ENCODE measurements at places on chromosomes 2 and 18. TPM values are rescaled to one million over a fixed set of nuclear protein-coding genes. Genes with fewer than 3 reads are reported as not detected.

DNA sequence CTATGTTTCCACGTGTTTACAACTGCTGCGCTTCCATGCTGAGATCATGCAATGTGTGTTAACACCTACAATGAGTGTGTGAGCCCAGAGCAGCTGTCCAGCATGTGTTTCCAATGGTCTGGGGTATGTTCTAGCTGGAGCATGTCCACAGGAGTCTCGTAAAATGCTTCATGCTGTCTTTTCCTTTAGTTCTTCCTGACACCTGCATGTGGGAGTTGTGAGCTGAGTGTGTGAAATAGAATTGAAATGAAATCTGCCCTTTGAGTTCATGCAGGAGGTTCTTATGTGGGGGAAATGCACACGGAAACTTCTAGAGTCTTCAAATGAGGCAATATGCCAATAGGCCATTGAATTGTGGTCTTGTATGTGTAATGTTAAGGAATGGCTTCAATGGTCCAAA is 205.1 kb downstream of the RND3 start:
- H3K27me3 ChIP-seq = no peaks in the 10 kb centered on the region
- H3K27ac ChIP-seq = no peak overlapping the region
- no peaks in the 10 kb centered on the region for H3K36me3 ChIP-seq
- peaks cover 23% of the 10 kb centered on the region for H3K4me1 ChIP-seq

GRCh38 chr2:52886556-52886955 is 881.0 kb upstream of the CHAC2 start:
- H3K4me3 ChIP-seq = no peak overlapping the region
- no peaks in the 10 kb centered on the region for H3K4me1 ChIP-seq
- no peak overlapping the region for H3K27ac ChIP-seq
- no peak for DNase-seq
- no peaks in the 10 kb centered on the region for H3K36me3 ChIP-seq

DNA sequence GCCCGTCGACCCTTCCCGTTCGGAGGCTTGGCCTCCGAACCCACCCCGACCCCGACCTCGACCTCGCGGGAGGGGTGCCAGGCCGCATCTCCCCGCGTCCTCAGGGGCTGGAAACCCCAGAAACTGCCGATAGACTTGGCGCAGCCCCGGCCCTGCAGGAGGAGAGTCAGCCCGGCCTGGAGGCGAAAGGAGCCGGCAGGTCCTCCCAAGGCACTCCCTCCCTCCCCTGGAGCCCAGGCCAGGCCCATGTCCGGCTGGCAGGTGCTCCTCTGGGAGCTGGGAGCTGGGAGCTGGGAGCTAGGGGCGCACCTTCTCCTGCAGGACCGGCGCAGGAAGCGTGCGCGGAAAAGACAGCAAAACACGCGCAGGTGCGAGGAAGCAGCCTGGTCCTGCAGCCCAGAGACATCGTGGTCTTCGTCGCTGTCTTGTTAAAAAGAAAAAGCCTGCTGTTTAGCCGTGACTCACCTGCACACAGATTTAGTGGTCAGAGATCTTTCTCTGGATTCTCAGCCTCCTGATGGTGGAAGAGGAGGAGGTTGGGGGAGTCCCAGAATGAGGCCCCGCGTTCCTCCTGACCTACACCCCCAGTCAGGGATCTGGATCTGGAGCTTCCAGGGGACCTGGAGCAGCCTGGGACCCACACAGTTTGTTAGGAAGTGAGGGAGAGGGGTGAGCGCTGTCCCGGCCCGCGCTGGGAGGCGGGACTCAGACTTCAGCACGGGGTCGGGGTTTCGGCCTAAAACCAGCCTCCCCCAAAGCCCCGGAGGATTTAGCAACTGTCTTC is 660 bp upstream of the MBP start:
- DNase-seq = peak; percentile 83
- H3K4me3 ChIP-seq = peak overlapping the region; percentile 60
- H3K27me3 ChIP-seq = no peaks in the 10 kb centered on the region
- H3K4me1 ChIP-seq = peaks cover 48% of the 10 kb centered on the region
- H3K27ac ChIP-seq = peak overlapping the region; percentile 75
- no peaks in the 10 kb centered on the region for H3K36me3 ChIP-seq

GRCh38 chr2:78553866-78554647 is 471.4 kb upstream of the REG3G start:
- H3K36me3 ChIP-seq = no peaks in the 10 kb centered on the region
- no peaks in the 10 kb centered on the region for H3K4me1 ChIP-seq
- H3K27ac ChIP-seq = no peak overlapping the region
- H3K4me3 ChIP-seq = no peak overlapping the region
- no peaks in the 10 kb centered on the region for H3K27me3 ChIP-seq

Gene NBAS
- 43.6 TPM for total RNA-seq

- no peaks in the 10 kb centered on the region for H3K36me3 ChIP-seq
- no peak overlapping the region for H3K4me3 ChIP-seq
- DNase-seq = no peak
- H3K27ac ChIP-seq = no peak overlapping the region
These were observed 1289.7 kb downstream of the LRP1B start for GRCh38 chr2:140841141-140841540.

GRCh38 chr2:163664610-163665009 is 71.2 kb downstream of the FIGN start:
- no peak for DNase-seq
- peaks cover 27% of the 10 kb centered on the region for H3K36me3 ChIP-seq
- H3K4me1 ChIP-seq = peaks cover 73% of the 10 kb centered on the region

Gene KIAA1328
- 10.1 TPM for total RNA-seq

Gene CKAP2L
- total RNA-seq = 6.3 TPM

Gene GNAL
- total RNA-seq = 1.3 TPM

DNA sequence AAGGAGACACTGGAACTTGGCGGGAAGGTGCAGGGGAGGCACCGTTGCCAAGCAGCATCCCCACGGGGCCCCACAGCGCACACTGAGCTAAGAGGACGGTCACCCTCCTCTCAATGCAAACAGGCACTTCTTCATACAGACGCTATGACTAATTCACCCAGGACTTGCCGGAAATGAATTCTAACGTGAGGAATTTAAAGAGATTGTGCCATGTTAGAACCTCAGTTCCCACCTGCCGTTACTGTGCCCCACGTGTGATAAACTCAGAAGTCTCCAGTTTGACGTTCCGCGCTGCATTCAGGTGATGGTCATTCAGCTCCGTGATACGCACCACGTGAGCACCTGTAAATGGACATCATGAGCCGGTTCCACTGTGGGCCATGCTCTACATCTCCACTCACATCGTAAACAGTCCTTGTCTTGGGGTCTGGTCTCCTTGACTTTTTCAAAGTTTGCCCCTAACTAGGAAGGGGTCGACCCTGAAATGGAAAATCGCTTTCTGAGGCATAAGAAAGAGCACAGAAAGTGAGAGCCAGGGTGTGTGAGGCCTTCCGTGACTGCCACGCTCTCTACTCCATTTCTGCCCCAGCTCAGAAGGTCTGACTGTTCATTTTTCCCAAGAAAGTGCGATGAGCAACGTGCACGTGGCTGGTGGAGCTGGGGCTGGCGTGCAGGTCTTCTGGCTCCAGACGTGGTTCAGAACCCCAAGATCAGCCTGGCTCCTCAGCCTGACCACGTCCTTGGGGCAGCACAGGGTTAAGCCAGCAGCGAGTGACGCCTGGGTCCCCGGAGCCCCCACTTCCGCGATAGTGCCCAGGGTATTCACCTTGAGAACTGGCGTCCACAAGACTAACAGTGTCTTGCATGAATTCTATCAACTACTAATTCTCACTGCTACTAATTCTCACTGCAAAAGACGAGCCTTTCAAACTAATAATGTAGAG is 35.1 kb downstream of the TMEM18 start:
- no peak overlapping the region for H3K27ac ChIP-seq
- no peaks in the 10 kb centered on the region for H3K36me3 ChIP-seq
- H3K4me1 ChIP-seq = no peaks in the 10 kb centered on the region

DNA sequence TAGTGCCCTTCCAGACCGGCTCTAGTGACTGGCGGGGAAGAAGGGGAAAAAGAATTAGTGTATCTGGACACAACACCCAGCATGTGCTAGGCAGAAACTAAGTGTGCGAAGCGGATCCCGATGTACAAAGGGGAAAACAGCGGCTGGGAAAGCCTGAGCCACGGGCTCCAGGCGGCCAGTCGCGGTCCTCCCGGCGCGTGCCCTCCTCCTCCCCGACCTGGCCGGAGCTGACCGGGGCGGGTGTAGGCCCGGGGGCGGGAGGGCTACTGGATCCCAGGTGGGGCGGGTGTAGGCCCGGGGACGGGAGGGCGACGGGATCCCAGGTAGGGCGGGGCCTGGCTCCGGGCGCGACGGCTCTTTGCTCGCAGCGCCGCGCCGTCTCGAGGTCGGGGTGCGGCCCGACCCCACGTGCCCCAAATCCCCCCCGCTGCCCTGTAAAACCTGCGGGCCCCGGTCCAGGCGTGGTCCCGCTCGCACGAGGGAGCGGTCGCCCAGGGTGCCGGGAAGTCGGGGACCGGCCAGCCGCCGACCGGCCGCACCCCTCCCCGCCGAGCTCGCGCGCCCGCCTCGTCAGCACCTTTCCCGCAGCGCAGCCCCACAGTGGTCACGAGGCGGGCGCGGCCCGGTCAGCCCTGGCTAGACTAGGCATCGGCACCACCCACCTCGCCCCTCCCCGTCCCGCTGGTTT is 48.8 kb downstream of the C2orf42 start:
- peak overlapping the region; percentile 78 for H3K4me3 ChIP-seq
- H3K27ac ChIP-seq = peak overlapping the region; percentile 96
- H3K36me3 ChIP-seq = no peaks in the 10 kb centered on the region
- no peaks in the 10 kb centered on the region for H3K27me3 ChIP-seq
- H3K4me1 ChIP-seq = peaks cover 27% of the 10 kb centered on the region

DNA sequence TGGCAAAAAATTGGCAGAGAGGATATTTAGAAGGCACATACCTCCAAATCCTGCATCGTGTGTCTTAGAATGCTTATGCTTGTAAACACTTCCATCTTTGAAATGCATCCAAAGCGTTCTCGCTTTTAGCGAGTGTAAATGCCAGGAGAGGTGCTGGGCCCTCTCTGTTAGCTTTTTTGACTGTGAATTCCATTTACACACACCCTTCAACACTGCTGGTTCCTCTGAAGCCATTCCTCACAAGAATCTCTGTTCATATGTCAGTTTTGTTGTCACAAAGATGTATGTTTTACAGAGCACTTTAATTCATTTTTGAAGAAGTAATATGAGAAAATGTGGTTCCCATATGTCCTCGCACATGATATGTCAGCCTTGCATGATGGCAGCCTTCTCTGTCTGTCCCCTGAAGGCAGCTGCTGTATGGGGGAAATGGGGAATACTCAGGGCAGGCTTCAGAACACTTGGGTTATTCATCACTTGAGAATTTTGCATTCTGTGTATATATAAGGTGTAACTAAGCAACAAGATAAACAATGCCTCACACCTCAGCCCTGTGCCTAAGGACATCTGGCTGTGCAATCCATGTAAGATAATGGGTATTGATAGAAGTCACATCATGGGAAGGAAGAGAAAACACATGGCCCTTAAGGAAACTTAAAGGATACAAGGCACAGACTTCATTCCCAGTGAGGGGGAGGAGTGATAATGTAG is 52.3 kb downstream of the RAB27B start:
- H3K27me3 ChIP-seq = peaks cover 28% of the 10 kb centered on the region
- no peak overlapping the region for H3K27ac ChIP-seq
- peaks cover 1% of the 10 kb centered on the region for H3K4me1 ChIP-seq
- no peak for DNase-seq
- H3K4me3 ChIP-seq = no peak overlapping the region

DNA sequence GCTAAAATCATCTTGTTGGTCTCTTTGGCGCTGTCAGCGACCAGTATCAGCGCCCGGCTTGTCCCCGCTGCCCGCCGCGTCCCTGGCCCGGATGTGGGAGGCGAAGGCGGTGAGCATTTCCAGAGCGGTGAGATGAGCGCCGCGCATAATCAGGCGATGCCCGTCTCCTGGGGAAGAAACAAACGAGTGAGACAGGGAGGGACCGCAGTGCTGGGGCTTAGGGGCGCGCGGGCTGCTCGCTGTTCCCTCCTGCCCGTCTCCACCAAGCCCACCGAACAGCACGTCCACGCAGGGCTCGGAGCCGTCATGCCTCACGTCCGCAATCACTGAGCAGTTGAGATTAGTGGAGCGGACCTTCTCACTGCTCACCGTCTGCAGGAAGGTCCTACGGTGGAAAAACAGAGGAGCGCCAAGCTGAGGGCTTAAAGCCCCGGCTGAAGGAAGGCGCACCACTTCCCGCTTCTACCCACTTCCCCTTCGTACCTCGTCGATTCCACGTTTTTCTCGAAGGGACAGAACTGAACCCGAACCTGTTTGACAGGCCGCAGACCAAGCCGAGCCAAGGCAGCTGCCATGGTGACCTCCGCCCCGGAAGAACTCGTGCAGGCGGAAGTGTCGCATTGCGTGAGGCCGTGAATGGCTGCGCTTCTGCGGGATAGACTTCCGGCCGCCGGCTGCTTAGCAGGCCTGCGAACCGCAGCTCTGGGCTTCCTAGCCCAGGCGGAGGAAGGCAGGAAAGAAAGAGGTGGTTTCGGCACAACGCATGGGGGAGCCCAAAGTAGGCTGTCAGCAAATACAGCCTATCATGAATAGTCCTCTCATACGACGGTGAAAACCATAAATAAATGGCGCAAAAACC is at the start of gene MRPL53:
MRPL53 (minus strand) TSS at position 595 of the 859 bp plus-strand sequence; CDS start at position 575, 20 bp downstream.
- H3K36me3 ChIP-seq = peaks cover 10% of the 10 kb centered on the region
- peaks cover 24% of the 10 kb centered on the region for H3K4me1 ChIP-seq
- H3K4me3 ChIP-seq = peak within 1 kb of the TSS; percentile 96
- H3K27ac ChIP-seq = peak within 1 kb of the TSS; percentile 98
- no peaks in the 10 kb centered on the region for H3K27me3 ChIP-seq
- DNase-seq = peak; percentile 97

Data from osteocyte (in vitro differentiated cells).